Melanocyte of skin (primary cell): ENCODE measurements at places on chromosomes 6 and 20. TPM values are rescaled to one million over a fixed set of nuclear protein-coding genes. Genes with fewer than 3 reads are reported as not detected.

ULBP3 gene
- total RNA-seq: 1.0 and 16.0 TPM in 2 replicates

NXT1 gene
- total RNA-seq: 12.0 and 17.8 TPM in 2 replicates

APCDD1L gene
- under 0.01 TPM in 1 of 2 replicates, not detected in the other for total RNA-seq

CCHCR1 gene
- total RNA-seq: 14.7 and 16.7 TPM in 2 replicates

ASIP gene
- total RNA-seq: not detected in 2 replicates

CCM2L gene
- total RNA-seq: not detected in 2 replicates

C6orf15 gene
- total RNA-seq: not detected in 2 replicates

OR12D3 gene
- not detected in 2 replicates for total RNA-seq

DEFB124 gene
- total RNA-seq: not detected in 2 replicates

GNRH2 gene
- total RNA-seq: 0.67 TPM in 1 of 2 replicates, not detected in the other

BMP7 gene
- total RNA-seq: 0.36 and 1.0 TPM in 2 replicates

PI16 gene
- not detected in 2 replicates for total RNA-seq

HRH3 gene
- not detected in 2 replicates for total RNA-seq

UBE2C gene
- 75.3 and 85.6 TPM in 2 replicates for total RNA-seq

TNXB gene
- under 0.01 and 0.15 TPM in 2 replicates for total RNA-seq

KHDC1L gene
- total RNA-seq: not detected in 2 replicates

RRBP1 gene
- 42.3 and 58.9 TPM in 2 replicates for total RNA-seq

SCRT2 gene
- total RNA-seq: not detected in 2 replicates

RAD21L1 gene
- total RNA-seq: not detected in 2 replicates
